Hindlimb muscle (tissue), 1 donor: ENCODE measurements at places on chromosomes 12 and 14. TPM values are rescaled to one million over a fixed set of nuclear protein-coding genes. Genes with fewer than 3 reads are reported as not detected.

DNA sequence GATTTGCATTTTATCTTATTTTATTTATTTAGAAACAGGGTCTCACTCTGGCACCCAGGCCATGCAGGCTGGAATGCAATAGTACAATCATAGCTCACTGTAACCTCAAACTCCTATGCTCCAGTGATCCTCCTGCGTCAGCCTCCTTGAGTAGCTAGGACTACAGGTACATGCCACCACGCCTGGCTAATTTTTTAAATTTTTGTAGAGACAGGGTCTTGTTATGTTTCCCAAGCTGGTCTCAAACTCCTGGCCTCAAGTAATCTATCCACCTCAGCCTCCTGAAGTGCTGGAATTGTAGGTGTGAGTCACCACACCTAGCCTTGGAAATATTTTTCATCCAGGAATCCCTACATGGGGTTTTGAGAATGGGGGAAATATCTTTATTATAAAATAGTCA is 84.6 kb downstream of the MAPKAPK5 start:
- DNase-seq = no peak

Gene SALL2
- 11.9 TPM for polyA plus RNA-seq

Gene CLMN
- polyA plus RNA-seq = 3.1 TPM

Gene GPRC5A
- polyA plus RNA-seq = 1.4 TPM

Gene AMIGO2
- 1.5 TPM for polyA plus RNA-seq

Gene LGALS3
- 41.9 TPM for polyA plus RNA-seq

DNA sequence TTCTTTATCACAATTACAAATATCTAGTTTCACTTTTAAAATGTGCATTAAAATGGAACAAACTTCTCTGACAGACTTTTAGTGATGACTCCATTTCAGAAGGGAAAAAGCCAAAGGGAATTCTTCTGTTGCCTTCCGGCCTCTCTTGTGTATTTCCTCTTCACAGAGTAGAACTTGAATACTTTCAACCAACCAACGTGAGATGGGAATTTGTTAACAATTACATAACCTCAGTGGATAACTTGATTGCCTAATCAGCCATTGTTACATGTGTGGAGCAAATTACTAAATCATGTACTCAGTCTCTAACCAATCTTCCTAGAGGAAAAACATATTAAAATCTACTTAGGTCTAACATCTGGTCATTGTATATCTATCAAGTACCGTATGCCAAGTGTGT is 291.1 kb downstream of the SYT1 start:
- DNase-seq = peak; percentile 3

DNA sequence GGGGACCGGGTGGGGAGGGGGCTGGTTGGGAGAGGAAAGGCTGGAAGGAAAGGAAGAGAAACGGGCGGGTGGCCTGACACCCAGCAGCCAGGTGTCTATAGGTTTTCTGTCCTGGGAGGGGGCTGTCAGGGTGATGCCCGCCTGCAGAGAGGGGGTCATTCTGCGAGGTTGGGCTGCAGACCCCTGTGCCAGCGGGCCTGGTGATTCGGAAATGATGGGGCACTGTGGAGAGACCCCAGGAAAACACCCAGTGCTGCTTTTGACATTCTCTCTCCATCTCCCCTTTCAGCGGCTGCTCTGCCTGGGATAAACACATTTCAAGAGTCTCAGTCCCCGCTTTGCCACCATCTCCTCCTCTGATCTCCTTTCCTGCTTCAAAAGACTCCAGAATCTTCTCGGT is 168.5 kb upstream of the RTL1 start:
- no peak for DNase-seq

DNA sequence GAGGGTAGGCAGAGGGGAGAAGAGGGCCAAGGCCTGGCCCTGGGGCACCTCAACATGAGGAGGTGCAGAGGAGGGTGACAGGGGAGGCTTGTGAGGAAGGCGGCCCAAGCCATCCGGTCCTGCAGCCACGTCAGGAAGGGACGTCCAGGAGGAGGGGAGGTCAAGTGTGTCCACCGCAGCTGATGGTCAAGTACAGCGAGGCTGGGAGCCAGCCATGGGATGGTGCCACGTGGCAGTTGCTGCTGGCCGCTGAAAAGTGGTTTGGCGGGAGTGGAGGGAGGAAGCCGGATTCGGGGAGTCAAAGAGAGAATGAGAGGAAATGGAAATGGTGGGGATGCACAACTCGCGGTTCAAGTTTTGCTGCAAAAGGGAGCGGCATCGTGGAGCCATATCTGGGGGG is 41.2 kb downstream of the PRIMA1 start:
- no peak for DNase-seq

DNA sequence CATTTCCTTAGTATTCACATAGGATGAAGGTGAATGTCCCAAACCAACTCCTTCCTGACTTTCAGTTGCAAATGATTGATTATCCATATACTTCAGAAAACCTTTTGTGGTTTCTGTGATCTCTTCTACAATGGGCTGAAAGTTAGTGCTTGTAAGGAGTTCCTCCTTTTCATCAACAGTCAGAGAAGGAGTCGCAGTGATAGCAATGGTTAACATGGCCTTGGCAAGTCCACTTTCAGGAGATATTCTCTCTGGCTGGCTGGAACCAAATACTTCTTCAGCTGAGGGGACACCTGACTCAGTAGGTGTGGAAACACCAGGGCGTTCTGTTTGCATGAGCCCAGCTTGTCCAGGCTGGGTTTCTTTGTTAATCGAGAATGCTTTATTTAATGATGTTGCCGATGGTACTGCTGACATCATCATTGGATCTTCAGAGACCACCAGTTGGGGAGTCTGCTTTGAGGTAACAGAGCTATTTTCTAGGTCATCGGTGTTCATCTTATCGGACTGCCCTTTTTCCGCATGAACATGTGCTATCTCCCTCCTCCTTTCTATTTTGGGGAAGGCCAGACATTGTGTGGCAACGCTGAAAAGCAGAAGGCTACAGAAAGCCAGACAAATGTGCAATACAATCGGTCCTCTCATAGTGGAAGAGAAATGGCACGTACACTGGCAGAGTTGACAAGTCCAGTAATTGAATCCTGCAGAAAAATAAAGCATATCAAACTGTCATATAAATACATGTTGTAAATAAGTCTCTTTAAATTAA is 13.1 kb downstream of the ARMH4 start:
- no peak for DNase-seq

GRCh38 chr12:28172434-28173030 is 17.7 kb upstream of the CCDC91 start:
- no peak for DNase-seq

- DNase-seq = peak; percentile 60
Observed at GRCh38 chr12:53659011-53659551, 16.8 kb downstream of the ATP5MC2 start.

DNA sequence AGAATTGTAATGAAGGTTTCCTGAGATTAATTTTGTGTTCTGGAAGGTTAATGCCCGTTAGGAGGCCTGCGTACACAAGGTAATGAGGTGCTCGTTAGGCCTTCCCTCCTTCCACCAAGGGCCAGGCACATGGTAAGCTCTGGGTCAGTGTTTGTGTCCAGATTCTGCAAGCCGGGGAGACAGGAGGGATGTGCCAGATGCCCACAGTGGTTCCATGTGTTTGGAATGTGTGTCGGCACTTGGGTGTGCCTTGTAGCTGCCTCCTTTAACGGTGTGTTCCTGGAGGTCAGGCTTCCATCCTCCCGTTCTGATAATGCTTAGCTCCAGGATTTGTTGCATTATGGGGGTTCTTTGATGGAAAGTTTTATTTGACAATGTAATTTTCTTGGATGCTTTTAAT is 5.7 kb downstream of the TRAF3 start:
- no peak for DNase-seq

Gene C14orf132
- polyA plus RNA-seq = 16.4 TPM

Gene CLEC2A
- not detected for polyA plus RNA-seq

Gene SDS
- 0.75 TPM for polyA plus RNA-seq

DNA sequence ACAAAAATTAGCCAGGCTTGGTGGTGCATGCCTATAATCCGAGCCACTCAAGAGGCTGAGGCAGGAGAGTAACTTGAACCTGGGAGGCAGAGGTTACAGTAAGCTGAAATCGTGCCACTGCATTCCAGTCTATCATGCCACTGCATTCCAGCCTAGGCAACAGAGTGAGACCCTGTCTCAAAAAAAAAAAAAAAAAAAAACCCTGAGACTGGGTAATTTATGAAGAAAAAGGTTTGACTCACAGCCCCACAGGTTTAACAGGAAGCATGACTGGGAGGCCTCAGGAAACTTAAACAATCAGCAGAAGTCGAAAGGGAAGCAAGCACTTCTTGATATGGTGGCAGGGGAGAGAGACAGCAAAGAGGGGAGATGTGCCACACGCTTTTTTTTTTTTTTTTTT is 123.2 kb downstream of the GXYLT1 start:
- DNase-seq = no peak

DNA sequence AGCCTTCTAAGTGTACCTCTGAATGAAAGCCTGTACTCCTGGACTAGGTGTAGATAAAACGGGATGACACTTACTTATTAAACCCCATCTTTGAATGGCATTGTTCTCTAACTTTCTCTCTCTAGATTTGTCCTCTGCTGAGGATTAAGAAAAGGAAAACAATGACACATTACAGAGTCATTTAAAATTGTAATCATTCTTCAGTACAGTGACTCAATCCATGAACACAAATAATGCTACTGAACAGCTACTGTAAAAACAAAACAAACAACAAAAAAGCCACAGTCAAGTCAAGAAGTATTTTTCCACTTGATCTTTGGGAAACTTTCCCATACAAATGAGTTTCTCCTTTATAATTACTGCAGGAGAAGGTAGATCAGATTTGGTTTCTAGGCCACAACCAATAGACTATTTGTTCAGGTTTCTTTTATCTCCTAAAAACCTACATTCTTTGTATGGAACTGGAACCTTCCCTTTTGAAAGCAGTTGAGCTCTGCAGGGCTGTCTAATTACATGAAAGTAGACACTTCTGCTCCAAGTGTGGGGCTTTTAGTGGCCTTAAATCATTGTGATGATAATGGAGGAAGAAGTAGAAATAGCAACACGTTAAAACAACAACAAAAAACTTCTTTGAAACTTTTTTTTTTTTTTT is 219.1 kb downstream of the ESR2 start:
- DNase-seq = no peak

GRCh38 chr12:109828754-109829511 is 4.3 kb downstream of the TRPV4 start:
- DNase-seq = no peak

DNA sequence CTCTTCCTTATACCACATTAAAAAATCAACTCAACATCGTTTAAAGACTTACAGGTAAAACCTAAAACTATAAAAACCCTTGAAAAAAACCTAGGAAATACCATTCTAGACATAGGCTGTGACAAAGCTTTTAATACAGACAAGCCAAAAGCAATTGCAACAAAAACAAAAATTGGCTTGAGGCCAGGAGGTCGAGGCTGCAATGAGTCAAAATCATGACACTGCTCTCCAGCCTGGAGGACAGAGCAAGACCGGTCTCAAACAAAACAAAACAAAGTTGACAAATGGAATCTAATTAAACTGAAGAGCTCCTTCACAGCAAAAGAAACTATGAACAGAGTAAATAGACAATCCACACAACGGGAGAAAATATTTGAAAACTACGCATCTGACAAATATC is 1057.8 kb downstream of the FSCB start:
- DNase-seq = no peak

Gene KRT78
- polyA plus RNA-seq = not detected

Gene GNPNAT1
- polyA plus RNA-seq = 11.9 TPM

GRCh38 chr12:29187756-29188155 is 38.7 kb downstream of the FAR2 start:
- peak; percentile 23 for DNase-seq

Gene TMEM132C
- 2.1 TPM for polyA plus RNA-seq

Gene RNASE1
- polyA plus RNA-seq = 192 TPM

Gene BCL7A
- 21.2 TPM for polyA plus RNA-seq

- peak; percentile 89 for DNase-seq
Observed at GRCh38 chr12:59113831-59114615, 193.7 kb upstream of the LRIG3 start.

DNA sequence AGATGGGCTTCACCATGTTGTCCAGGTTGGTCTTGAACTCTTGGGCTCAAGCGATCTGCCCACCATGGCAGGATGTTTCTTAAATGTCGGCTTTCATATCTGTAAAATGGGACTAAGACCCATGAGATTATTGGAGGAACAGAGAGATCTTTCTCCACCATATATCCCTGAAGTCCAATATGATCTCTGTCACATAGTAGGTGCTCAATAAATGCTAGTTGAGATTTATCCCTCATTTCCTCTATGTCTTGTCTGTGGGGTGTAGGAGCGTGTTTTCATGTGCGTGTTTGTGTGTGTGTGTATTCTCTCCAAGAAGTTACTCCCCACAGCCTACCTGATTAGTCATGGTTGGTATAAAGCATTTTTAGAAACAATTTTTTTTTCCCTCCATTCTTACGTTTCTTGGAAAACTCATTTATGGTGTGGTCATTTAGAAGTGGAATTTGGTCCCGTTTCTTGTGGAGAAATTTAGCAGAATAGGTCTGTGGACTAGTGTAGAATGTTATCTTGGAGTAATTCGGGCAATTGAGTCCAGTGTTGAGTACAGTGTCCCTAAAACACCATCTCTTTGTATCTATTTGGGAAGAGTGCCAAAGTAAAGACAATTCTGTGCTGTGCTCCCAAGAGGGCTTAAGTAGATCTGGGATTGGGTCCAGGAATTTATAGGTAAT is 4.3 kb downstream of the STRAP start:
- no peak for DNase-seq

Gene APOF
- polyA plus RNA-seq = not detected

DNA sequence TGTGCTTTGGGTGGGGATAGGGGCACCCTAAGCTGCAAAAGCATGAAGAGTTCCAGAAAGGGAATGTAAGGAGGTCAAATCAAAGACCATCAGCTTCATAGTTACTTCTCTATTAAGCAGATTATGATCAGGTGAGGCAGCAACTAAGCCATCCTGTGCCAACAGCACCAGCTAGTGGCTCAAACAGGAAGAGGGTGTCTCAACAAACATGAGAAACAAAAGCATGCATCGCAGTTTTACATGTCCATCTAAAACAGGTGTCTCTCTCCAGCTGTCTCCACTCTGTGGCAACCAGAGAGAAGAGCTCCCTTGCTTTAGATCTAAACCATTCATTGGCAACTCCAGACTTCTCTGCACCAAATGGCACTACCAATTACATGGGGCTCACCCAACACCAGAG is 52.9 kb downstream of the ACTN1 start:
- DNase-seq = no peak

DNA sequence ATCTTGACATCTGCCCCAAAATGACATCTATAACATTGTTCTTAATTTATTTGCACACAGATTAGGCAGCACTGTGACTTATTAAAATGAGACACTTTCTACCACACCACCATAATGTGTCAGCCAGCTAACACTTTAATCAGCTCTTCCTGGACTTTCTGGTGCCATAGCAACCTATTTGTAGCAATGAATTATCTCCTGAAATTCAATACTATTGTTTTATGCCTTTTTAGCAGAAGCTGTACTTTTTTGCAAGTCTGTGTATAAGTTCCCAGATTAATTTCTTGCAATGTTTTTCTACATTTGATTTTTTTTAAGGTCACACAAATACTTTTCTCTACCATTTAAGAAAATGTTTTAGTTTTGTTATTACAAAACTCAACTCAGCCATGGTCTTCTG is 72.8 kb upstream of the SAV1 start:
- DNase-seq = no peak
